ENCODE measurements at places on chromosomes 1 and 21. TPM values are rescaled to one million over a fixed set of nuclear protein-coding genes. Genes with fewer than 3 reads are reported as not detected.
A peak's percentile ranks its signal among the peaks of the same experiment; 100 is the strongest.

DNA sequence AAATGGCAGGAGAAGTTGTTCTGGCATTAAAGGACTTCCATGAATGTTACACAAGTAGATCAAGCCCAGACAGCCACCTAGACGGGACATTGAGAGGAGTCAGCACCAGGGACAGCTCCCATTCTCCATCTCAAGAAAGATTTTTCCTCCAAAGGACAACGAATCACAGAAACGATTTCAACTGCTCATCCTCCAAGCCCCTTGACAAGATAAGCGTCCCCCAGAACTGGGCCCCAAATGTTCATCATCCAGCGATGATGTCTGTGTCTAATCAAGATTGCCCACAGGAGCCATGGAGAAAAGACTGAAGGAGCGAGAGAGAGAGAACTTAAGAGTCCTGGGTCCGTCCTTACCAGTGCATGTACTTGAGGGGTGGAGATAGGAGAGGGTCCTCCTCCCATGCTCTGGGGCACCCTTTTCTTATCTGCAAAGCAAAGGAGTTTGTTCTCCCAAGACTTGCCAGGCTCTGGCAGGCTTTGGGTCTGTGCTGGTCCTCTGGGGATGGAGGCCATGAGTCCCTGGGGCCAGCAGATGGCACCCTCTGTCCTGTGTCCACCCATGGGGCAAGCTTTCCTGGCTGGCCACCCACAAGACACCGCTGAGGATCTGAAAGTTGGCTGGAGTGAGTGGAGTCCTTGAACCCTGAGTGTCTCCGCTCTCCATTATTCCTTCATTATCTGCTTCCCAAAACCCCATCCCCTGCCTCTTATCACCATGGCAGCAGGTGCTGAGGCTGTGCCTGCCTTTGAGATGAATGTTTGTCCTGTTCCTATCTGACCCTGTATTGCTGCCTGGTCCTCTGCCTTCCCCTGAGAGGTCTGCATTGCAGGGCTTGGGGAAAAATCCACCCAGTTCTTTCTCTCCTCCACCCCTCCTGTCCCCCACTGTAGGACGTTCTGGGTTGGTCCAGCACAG lies 164.6 kb downstream of the ACTL8 start:
- peaks cover 2% of the 10 kb centered on the region for H3K27me3 ChIP-seq
- no peak overlapping the region for H3K27ac ChIP-seq
- H3K36me3 ChIP-seq: no peaks in the 10 kb centered on the region
- peak; percentile 41 for DNase-seq
- no peaks in the 10 kb centered on the region for H3K4me1 ChIP-seq

The ANKRD35 gene
- total RNA-seq: 0.05 TPM

The IGSF9 gene
- 0.14 TPM for total RNA-seq

The CLCA4 gene
- not detected for total RNA-seq

GRCh38 chr21:36022427-36023091 lies 37.8 kb downstream of the SETD4 start:
- DNase-seq: no peak
- H3K4me1 ChIP-seq: no peaks in the 10 kb centered on the region
- no peaks in the 10 kb centered on the region for H3K36me3 ChIP-seq
- H3K27ac ChIP-seq: no peak overlapping the region
